ENCODE measurements at places on chromosomes 3 and 15.

DNA sequence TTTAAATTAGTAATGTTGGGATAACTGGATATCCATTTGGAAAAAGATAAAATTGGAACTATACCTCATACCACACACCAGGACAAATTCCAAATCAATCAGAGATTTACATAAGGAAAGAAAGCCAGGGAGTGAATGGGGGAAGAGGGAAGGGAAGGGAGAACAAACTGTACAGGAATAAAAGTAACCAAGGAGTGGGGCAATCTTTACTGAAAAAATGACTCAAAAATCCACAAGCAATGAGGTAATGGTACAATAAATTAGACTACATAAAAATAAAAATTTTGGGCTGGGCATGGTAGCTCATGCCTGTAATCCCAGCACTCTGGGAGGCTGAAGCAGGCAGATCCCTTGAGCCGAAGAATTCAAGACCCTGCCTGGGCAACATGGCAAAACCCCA is 82.6 kb downstream of the MLH1 start:
- DNase-seq: no peak

DNA sequence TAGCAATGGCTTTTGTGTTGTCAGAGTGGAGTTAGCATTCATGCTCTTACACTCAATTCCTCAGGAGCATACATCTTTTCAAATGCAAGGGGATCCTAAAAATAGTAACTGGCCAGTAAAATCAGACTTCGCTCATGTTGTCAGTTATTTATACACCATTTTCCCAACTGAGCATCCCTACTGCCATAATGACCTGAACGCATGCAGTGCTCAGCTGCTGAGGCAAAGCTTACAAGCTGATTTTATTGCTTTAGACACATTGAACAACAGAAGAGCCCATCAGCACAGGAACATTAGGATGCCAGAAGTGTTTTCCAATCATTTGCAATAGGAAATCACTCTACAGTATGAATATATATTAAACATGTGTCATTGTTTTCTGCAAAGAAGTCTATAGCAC is 689.7 kb upstream of the BCHE start:
- no peak for DNase-seq

DNA sequence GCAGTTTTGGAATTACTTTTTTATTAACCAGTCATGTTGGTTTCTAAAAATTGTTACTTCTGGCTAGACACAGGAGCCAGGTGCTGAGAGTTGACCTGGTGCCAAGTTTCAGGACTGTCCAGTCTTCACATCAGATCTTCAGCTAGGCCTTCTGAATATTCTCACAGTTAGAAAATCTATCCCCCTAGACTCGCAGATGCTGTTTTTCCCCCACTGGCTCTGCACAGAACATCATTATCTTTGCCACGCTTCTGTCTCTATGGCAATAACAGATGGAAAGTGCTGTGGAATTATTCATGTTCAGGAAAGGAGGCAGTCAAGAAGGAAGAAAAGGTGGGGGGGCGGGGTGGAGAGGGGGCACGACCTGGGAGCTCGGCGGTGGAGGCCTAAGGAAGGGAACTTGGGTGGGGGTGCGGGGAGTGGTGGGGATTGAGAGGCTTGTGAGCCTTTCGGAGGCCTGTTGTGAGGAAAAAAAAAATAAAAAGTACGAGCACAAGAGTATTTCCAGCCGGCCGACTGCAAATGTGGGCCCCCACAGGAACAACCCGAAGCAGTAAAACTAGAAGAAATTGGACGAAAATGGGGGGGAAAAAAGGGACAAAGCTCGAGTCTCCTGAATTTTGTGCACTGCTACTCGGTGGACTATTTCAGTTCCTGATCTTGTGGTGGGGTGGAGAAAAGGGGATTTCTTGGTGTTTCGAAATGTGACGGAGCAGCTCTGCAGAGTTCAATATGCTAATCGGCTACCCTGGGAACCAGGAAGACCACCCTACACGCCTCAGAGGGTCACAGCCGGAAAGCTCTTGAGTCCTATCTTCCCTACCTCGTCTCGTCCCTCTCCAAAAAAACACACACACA is 1.5 kb upstream of the SKIL start:
- no peak for DNase-seq

GRCh38 chr3:39419742-39420315 is 13.3 kb downstream of the RPSA start:
- DNase-seq: no peak

- no peak for DNase-seq
Measured at GRCh38 chr3:165983284-165983683, 146.1 kb upstream of the BCHE start.

DNA sequence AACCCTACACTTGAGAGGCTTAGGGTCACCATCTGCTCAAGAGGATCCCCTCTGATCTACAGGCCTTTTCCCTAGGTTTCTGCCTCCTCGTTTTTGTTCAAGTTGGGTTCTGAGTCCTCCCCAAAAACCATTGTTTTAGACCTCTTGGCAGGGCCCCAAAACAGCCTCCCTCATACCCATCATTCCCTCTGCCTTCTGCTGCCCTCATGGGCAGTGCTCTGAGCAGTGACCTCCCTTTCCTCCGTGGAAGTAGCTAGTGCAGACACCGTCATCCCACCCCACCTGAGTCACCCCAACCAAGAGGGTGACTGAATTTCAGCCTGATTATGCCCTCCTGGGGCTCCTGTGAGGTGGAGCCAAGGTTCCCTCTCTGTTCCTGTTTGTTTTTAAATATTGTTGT is 92.0 kb downstream of the RBPMS2 start:
- no peak for DNase-seq

- DNase-seq: no peak
Measured at GRCh38 chr3:124486324-124486723, 243.9 kb upstream of the UMPS start.

GRCh38 chr15:43881245-43881644 is 54.4 kb downstream of the WDR76 start:
- DNase-seq: no peak

- peak; percentile 11 for DNase-seq
Measured at GRCh38 chr3:112610121-112610520, 30.8 kb downstream of the CCDC80 start.

- no peak for DNase-seq
Measured at GRCh38 chr3:43291546-43291945, 5.2 kb downstream of the SNRK start.

- DNase-seq: no peak
Measured at GRCh38 chr15:42158941-42159340, 2.5 kb upstream of the PLA2G4F start.

DNA sequence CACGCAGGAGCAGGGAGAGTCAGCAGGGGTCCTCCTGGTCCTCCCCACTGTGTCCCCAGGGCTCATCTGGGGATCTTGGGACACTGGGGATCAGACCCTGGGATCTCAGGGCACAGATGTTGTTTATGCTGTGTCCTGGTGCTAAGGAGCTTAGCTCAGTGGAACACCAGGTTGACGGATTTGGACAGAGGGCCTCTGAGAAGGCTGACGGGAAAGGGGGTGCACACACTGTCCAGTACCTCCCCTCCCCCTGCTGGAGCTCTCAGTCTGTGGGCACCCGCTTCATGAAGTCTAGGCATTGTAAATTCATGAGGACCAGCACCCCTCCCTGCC is 21.9 kb upstream of the SEMA3F start:
- no peak for DNase-seq

- no peak for DNase-seq
Measured at GRCh38 chr3:154973851-154974250, 106.3 kb upstream of the MME start.

- DNase-seq: no peak
Measured at GRCh38 chr15:96783746-96784145, 453.2 kb downstream of the NR2F2 start.

DNA sequence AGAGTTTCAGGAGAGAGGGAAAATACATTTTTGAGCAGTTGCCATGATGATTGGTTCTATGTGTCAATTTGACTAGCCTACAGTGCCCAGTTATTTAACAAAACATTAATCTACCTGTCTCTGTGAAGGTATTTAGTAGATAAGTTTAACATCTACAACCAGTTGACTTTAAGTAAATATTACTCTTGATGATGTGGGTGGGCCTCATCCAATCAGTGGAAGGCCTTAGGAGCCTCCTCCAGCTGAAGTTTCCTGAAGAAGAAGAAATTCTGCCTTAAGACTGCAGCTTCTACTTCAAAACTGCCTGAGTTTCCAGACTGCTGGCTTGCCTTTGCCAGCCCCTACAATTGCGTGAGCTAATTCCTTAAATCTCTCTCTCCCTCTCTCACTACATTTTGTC is 93.6 kb downstream of the OXSM start:
- DNase-seq: no peak

DNA sequence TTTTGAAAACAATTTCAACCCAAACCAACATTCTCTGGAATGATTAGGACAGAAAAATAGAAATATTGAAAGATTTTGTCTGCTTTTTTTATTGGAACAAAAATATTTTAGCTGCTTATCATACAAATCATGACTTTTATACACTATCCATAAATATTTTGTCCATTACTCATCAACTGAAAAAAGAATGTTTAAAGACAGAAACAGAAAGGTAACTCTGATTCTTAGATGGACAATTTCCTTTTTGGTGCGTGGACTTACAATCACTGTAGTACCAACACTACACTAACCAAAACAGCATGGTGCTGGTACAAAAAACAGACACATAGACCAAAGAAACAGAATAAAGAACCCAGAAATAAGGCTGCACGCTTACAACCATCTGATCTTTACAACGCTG is 582.8 kb upstream of the CCDC54 start:
- DNase-seq: no peak

DNA sequence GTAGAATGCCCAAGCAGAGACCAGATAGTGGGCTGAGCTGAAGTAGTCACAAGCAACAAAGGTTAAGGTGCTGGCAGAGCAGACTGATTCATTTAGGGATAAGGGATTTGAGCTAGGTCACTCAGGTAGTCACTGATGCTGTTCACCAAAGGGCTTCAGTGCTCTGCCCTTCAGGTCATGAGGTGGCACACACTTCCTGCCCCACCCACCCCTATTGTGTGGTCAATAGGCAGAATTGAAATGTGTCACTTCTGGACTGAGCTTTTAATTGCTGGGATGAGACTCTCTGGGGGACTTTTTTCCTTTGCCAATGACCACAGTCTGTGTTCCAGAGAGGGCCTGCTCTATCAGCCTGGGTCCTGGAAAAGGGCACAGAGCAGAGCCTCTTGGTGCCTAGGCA is 2.9 kb upstream of the DIS3L start:
- DNase-seq: no peak

DNA sequence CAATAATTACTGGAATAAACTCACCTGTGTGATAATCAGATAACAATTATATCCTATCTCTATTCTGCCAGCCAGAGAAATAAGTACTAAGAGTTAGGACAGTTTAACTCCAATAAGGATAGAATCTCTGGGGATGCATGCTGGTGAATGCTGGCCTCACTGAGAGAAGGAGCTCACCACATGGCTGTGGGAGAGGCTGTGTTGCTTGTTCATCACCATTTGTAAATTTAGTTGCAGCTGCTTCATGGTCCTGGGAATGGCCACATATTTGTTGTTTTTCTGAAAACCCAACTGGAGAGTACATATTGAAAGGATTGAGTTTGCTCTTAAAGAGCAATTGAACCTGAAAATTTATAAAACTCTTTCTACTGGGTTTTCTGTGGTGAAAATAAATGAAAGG is 207.3 kb downstream of the NECTIN3 start:
- DNase-seq: no peak

DNA sequence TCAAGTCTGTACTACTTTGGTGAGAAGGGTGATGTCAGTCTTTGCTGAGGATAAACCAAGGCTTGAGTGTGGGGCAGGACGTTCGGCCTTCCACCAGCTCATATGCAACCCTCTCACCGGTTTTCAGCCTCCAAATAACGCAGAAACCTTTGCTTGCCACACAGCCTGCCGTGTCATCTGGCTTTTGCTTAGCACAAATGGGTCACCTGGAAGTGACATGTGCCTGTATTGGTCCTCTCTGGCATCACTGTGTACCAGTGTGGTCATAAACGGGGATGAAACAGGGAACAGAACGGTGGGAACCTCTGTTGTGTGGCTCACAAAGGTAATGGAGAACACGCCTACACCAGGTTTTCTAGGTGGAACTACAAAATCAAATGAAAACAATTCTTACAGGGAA is 7.1 kb downstream of the POMGNT2 start:
- no peak for DNase-seq

- peak; percentile 69 for DNase-seq
Measured at GRCh38 chr3:170356596-170357175, 829 bp upstream of the SKIL start.

- no peak for DNase-seq
Measured at GRCh38 chr3:124877674-124878073, 9.5 kb downstream of the ITGB5 start.

- DNase-seq: peak; percentile 26
Measured at GRCh38 chr3:141738891-141739363, 829 bp downstream of the RNF7 start.

- no peak for DNase-seq
Measured at GRCh38 chr3:8206971-8207617, 294.5 kb upstream of the LMCD1 start.

DNA sequence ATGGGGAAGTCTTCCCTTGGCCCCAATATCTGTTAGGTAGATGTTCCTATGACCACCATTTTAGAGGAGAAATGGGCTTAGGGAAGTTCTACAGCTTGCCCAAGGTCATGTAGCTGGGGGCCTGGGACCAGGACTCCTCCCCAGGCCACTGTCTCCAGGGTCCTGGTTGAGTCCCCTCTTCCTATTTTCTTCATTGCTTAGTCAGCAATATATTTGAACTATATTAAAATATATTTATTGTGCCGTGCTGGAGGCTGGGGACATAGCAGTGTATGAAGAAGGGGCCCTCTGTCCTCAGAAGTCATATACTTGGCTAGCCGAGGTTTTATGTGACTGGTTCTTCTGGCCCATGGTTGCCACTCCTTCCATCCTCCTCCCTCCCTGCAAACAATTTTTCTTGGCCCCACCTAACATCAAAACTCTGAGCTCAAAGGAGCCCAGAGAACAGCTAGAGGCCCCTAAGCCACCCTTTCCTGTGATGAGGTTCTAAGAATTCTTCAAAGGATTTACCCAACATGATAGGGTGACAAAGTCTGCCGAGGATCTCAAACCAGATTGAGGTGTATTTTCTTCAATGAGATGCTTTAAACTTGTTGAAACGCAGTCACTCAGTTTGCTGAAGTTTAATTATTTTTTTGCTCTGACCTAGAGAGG is 121.2 kb upstream of the RASGRP1 start:
- no peak for DNase-seq

- no peak for DNase-seq
Measured at GRCh38 chr3:7657214-7658112, 796.5 kb downstream of the GRM7 start.

DNA sequence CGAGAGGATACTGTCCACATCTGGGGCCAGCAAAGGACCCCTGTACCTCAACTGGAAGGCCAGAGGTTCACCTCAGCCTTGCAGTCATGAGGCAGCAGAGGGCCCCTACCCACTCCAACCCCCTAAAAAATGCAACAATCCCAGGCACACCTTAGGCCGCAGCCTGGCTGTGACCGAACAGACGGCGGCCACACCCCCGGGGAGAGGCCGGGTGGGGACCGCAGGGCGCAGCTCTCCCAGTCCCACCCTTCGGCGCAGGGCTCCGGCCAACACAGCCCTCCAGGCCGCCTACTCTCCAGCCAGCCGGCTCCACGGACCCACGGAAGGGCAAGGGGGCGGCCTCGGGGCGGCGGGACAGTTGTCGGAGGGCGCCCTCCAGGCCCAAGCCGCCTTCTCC is 457 bp upstream of the DNAJA4 start:
- no peak for DNase-seq

All from HL-60 (cell line).